ENCODE measurements at places on chromosomes 5 and 9.

GRCh38 chr5:32503261-32503660 is 58.7 kb upstream of the ZFR start:
- no peak for DNase-seq

DNA sequence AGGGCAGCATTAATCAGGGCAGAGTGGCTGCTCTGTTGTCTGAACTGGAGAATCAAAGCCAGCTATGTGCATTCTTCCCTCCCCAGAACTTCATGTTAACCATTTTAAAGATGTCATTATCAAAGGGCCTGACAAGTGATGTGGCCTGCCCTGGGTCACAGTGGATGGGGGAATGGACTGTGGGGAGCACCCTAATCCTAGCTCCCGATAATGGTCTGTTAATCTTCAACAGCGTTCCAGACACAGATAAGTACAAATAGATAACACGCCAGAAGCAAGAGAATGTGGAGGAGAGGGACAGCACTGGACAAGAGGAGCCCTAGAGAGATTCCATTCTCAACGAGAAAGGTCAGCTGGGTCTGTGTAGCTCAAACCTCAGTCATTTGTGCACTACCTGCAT is 77.5 kb downstream of the DPYSL3 start:
- DNase-seq: no peak

- no peak for DNase-seq
These were observed 213.9 kb downstream of the PBX3 start for GRCh38 chr9:125961072-125961471.

GRCh38 chr5:6309949-6310348 is 68.4 kb downstream of the MED10 start:
- DNase-seq: no peak

- no peak for DNase-seq
These were observed 6.7 kb upstream of the ALDOB start for GRCh38 chr9:101442318-101442717.

DNA sequence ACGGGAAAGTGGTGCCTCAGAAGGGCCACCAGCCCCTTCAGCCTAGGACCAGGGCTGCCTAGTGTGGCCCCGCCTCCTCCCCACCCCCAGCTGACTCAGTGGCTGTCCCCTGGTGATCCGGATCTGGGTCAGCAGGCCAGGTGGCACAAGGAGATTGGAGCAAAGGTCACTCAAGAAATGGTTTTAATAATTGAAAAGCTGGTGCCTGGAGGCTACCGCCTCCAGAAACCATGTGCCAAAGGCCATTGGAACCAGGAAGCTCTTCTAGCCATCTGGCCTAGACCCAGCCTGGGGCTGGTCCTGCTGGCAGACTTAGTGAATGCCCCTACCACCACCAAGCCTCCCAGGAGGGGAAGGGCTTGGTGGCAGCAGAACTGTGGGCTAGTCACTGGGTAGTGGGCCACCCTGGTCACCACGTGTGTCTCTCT is 1.5 kb downstream of the ST6GALNAC4 start:
- no peak for DNase-seq

Data from activated T-cell treated with anti-CD3 and anti-CD28 coated beads for 1 hour (primary cell).